ENCODE measurements at places on chromosomes 7 and 10.

DNA sequence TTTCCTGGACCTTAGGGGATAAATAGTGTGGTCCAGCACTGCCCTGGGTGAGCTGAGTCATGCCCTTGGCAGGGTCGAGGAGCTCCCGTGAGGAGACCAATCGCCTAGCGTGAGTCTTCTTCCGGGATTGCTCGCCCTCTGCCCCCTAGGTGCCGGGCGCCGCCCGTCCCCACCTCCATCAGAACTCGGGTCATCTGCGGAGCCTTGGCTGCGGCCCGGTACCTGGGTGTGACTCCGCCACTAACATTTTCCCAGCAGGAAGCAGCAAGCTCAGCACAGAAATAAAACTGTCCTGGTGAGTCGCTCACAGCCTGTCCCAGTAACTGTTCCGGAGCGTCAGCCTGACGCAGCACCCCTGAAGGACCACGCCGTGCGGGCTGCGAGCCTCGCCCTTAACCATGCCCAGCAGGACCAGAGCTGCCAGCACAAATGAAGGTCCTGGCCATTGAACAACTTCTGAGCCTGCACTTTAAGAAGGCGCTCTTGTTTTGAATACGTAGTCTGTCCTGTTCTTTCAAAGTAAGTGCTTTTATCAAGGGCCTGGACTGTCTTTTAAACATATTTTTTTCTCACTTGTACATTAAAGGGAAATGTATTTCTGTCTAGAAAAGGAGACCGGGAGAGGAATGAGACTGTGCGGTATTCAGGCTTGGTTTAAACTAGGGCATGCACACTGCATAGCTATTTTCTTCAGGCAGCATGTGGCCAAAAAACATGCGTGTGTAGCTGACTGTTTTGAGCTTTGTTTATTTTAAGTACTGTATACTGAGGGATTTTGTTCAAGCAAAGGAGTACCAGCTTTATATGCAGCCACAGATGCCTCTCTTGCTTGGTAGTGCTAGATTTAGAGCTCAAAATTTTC, 136.7 kb downstream of the HECW1 start:
- peak; percentile 89 for DNase-seq

DNA sequence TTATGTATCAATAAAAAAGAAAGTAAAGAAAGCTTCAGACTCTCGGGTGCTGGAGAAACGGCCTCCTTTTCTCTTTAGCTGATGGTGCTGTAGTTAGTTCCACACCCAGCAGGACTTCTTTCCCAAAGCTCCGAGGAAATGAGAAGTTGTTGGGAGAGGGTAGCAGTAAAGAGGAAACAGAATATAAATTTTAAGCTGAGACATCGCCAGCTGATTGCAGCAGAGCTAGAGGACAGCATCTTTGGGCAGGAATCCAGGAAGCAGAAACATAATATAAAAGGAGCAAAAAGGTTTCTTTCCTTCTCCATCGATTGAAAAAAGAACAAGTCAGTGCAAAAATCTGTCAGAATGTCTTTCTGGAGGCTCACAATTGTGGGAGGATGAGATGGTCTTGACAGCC, 616.9 kb upstream of the FOXK1 start:
- DNase-seq: no peak

DNA sequence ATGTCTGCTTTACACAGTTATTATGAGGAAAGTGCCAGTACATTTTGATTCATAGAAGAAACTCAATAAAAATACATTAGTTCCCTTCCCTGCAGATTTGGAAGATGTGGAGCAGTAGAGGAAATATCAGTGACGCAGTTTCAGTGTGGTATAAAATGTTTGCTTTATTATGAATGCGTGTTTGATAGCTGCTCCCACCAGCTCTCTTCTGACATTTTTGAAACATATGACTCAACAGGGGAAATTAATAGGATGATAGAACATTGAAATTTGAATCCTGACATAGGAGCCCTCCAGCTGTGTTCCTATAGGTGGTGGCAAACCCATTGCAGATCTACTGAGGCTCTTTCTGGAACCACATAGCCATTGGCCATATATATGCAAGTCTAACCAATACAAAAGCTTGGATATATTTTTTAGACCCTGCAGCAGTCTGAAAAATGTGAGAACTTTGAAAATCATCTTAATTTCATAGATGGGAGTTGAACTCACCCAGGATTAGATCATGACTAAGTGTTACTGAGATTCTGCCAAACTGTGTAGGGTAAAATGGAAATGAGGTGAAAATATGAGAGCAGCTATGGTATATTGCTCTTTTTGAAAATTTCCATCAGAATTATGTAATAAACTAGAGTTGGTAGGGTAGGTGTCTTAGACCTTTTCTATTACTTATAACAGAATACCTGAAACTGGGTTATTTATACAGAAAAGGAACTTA, 47.8 kb downstream of the BZW2 start:
- DNase-seq: no peak

DNA sequence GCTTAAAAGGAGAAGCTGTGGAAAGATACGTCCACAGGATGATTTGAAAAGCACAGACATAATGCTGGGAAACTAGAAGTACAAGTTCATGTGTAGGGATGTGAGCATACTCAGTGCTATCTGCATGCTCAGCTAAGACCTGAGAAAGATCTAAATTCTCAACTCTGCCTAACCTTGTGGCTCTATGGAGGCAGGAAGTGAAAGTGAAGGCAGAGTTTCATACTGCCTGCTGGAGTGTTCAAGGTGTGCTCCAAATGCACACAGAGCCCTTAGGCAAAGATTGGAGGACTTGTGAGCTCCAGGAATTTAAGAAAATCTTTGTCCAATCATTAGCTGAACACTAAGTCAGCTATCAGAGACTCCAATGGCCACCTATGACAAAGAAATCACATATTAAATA, 190.9 kb downstream of the RNLS start:
- peak; percentile 52 for DNase-seq

DNA sequence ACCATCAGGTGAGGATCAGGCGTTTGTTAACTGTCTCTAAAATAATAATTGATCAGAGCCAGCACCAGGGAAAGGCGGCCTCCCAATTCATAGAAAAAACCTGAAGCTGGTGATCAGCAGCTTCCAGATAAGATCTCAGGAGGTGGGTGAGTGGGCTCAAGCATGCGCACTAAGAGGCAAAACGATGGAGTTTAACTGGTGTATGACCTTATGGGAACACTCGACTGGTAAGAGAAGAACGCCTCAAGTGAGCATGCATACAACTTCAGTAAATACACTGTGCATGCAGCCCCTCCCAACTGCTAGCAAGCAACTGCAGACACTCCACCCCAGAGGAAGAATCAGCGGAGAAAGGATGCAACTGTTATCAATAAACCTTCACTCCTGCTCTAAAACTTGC, 18.1 kb downstream of the RAPGEF5 start:
- no peak for DNase-seq

DNA sequence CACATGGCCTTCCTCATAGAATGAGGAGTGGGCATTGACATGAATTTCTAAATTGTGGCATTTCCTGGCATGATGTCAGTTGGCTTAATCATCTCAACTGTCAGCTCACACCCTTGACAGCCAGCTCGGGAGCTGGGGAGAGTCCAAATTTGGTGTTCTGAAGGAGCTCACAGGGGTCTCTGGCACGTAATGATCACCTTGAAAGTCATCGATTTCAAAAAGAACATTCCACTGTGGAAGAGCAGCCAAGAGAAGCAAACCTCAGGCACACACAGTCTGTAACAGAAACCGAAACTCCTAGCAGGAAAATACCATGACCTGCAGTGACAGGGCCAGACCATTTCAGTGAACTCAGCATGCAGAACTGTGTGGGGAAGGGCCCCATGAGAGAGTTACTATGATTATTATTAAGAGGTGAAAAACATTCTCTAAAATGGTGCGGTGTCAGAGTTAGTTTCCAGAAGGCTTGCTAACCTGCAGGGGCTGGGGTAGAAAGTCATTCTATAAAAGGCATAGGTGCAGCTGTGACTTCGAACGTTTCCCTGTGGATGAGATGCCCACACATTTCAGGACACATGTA, 26.4 kb upstream of the KLF6 start:
- DNase-seq: peak; percentile 92

DNA sequence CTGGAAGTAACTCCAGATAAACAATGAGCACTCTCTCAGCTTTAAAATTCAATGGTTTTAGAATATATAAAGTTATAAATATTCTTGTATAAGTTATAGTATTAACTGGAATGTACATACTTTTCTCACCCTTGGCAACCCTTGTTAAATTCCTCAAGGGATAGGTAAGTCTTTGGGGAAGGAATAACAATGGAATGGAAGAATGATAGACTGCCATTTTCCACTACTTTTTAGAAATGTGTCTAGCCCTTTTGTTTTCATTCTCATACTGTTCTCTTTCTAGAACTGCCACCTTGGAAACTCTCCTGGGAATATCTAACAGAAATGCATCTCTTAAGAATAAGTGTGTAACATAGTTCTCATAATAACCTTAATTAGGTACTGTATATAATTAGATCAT, 8.3 kb downstream of the KIF5B start:
- no peak for DNase-seq

Measured in small intestine (tissue), 16 donors.